ENCODE measurements at places on chromosomes 6 and 20. TPM values are rescaled to one million over a fixed set of nuclear protein-coding genes. Genes with fewer than 3 reads are reported as not detected.

The SLC26A8 gene
- total RNA-seq = 9.0 TPM

The VPS16 gene
- total RNA-seq = 44.5 TPM

The IP6K3 gene
- 0.46 TPM for total RNA-seq

The UNC93A gene
- not detected for total RNA-seq

The BPIFB4 gene
- not detected for total RNA-seq

The CALHM5 gene
- total RNA-seq = 1.2 TPM

The PRKN gene
- total RNA-seq = 10.8 TPM

The ZBTB22 gene
- total RNA-seq = 25.6 TPM

The SEMG1 gene
- not detected for total RNA-seq

The WFDC12 gene
- total RNA-seq = not detected

The BPI gene
- 0.46 TPM for total RNA-seq

The CFB gene
- 3.2 TPM for total RNA-seq

The TAP1 gene
- 8.3 TPM for total RNA-seq

The HLA-G gene
- total RNA-seq = not detected

The GSTA2 gene
- total RNA-seq = not detected

The ESR1 gene
- 0.92 TPM for total RNA-seq

The EPPIN gene
- total RNA-seq = not detected
